Dermis blood vessel endothelial cell (primary cell): ENCODE measurements at places on chromosomes 5 and 9. TPM values are rescaled to one million over a fixed set of nuclear protein-coding genes. Genes with fewer than 3 reads are reported as not detected.

The SLC38A9 gene
- total RNA-seq, result 39.0 and 50.9 TPM in 2 replicates

The CDO1 gene
- 1.2 and 3.3 TPM in 2 replicates for total RNA-seq

The GLRA1 gene
- not detected in 2 replicates for total RNA-seq

The LHX2 gene
- not detected in 2 replicates for total RNA-seq
